ENCODE measurements at places on chromosomes 2 and 18.

- DNase-seq = no peak
Measured at GRCh38 chr18:40984856-40985255, 970.2 kb upstream of the PIK3C3 start.

DNA sequence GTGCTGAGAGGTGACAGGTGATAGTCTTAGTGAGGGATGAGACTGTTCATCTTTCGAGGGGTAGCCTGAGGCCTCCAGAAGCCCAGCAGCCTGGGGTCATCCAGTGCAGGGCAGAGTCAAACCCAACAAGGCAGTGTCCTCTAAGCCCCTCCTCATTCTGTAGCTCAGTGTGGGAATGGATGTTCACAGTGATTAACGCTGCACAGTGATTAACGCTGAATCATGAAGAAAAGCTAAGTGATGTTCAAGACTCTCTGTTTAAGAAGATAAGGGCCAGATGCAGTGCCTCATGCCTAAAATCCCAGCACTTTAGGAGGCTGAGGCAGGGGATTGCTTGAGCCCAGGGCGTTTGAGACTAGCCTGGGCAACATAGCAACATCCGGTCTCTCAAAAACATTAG lies 56.3 kb upstream of the LAPTM4A start:
- no peak for DNase-seq

- DNase-seq = no peak
Measured at GRCh38 chr2:239396881-239397681, 3.7 kb downstream of the HDAC4 start.

- DNase-seq = no peak
Measured at GRCh38 chr18:31510319-31510718, 12.3 kb downstream of the DSG2 start.

- DNase-seq = no peak
Measured at GRCh38 chr2:61135510-61135909, 26.5 kb upstream of the C2orf74 start.

GRCh38 chr18:28167835-28168349 lies 9.0 kb downstream of the CDH2 start:
- DNase-seq = no peak

GRCh38 chr2:33491441-33492084 lies 15.1 kb downstream of the RASGRP3 start:
- no peak for DNase-seq
